ENCODE measurements at places on chromosomes 12 and 14.

DNA sequence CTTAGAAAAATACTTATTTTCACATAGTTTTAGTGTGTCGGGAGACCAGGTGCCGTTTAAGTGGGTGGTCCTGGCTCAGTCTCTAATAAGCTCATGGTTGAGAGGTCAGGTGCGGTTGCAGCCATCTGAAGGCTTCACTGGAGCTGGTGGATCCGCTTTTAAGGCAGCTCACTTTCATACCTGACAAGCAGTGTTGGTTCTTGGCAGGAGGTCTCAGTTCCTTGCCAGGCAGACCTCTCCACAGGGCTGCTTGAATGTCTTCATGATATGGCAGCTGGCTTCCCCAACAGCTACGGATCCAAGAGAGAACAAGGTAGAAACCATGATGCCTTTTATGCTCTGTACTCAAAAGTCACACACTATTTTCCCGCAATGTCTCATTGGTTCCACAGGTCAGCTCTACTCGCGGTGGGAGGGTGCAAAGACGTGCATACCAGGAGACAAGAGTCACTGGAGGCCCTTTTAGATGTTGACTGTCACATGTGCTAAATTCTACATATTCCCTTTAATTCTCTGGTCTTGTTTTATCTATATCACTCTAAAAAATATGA lies 8.0 kb upstream of the ZDHHC17 start:
- no peak for DNase-seq

- no peak for DNase-seq
These were observed 9.2 kb downstream of the KRT1 start for GRCh38 chr12:52670961-52671360.

DNA sequence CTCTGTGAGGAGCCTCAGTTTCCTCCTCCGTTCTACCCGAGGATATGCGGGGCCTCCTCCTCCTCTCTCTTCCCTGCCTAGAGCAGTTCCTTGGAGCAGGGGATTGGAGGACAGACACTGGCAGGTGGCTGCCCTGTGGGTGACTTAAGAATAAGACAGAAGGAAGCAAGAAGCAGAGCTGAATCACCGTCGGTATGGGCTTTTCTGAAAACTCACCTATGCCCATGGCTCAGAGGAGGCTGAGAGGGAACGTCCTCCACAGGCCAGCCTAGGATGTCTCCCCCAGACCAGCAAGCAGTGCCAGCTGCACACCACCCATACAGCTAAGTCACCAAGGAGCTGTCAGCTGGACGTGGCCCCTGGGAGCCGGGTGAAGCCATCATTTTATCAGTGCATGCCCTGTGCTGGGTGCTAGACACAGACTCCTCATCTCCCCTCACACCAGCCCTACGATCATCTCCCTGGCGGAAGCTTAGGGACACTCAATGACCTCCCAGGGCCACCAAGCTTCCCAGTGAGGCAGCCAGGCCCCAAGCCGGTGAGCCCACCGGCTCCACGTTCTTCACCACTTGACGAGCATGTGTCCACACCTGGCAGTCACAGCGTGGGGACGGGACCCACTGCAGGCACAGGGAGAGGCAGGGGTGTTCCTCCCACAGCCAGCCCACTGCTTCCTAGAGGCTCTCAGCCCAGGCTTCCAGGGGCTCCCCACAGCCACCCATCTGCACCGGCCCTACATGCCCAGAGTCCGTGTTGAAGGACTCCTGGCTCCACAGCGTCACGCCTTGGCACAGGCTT lies 21.4 kb downstream of the ITPK1 start:
- no peak for DNase-seq

DNA sequence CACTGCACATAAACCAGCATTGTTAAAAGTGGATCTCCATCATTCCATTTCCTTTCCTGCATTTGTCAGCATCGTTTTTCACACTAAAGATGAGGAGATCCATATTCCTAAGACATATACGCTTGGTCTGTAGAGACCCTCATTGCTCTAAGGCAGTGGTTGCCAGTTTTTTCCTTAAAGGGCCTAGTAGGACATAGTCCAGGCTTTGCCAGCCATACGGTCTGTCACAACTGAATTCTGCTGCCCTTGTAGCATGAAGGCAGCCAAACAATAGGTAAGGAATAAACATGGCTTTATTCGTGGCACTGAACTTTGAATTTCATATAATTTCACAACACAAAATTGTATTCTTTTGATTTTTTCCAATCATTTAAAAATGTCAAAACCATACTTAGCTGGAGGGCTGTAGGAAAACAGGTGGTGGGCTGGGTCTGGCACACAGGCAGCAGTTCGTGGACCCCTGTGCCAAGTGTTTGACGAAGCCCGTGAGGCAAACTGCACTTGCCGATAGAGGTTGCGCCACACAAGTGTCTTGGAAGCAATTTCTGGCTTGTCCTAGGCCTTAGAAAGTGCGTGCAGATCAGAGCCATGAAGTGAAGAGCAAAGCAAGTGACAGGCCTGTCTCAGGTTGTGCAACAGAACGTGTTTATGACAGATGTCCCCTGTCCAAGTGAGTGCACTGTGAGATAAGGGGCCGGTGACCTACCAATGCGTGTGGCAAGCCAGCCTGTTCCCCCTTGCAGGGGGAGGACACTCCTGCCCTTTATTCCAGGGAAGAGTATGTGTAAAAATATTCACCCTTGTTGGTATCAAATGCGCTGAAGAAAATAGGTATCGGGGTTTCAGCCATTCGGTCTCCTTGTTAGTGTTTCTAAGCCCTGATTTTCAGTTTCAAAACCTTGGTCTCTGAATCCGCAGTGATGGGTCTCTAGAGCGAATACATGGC lies 916 bp upstream of the CHPT1 start:
- peak; percentile 13 for DNase-seq

DNA sequence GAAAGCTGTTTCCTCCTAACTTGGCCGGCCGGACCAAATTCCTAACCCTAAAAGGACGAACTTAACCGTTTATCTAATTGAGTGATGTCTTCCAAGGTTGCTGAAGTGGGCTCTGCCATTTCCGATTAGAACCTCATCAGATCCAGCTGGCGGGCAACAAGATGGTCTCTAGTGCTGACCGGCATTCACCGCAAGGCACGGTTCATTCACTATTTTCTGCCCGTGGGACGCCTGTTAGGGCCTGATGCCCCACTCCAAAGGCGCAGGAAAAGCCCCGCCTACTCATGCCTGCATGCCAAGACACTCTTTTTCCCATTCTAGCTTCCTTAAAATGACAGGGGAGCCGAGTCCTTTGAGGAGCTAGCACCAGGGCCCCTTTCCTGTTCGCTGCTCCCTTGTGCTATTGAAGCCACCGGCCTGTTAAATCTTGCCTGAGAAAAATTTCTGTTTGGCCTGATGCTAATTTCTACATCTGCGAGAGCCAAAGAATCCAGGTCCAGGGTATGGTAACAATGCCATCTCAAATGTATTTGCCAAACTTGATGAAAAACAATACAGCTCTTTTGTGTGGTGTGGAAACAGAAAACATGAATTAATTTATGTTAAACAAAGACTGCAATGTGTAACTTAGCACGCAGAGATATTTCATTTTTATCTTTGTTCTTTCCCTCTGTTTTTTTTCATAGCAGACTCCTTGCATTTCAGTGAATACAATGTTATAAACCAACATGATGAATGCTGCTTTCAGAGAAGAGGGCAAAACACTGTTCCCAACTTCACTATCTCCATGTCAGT lies 1071.2 kb upstream of the USP15 start:
- DNase-seq = no peak

DNA sequence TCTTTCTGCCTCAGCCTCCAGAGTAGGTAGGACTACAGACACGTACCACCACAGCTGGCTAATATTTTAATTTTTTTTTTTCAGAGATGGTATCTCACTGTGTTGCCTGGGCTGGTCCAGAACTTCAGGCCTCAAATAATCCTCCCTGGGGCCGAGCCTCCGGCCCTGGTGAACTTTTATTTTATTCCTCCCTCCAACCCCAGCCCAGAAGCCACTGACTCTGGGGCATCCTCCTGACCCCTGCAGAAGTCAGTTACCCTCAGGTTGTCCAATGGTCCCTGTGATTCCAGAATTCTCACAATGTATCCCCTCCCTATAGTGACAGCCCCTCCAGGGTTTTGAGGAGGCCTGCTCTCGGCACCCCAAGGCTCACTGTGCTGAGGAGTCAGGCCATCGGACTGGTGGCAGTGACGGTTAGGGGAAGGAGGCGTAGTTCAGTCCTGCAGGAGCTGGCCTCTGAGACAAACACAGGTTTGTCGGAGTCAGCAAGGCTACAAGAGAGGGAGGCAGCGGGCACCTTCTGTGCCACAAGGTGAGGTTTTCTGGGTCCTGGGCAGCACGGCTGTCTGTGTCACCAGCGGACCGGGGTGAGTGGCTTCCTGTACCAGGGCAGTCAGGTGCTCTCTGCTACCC lies 19.4 kb upstream of the FIGNL2 start:
- DNase-seq = no peak

DNA sequence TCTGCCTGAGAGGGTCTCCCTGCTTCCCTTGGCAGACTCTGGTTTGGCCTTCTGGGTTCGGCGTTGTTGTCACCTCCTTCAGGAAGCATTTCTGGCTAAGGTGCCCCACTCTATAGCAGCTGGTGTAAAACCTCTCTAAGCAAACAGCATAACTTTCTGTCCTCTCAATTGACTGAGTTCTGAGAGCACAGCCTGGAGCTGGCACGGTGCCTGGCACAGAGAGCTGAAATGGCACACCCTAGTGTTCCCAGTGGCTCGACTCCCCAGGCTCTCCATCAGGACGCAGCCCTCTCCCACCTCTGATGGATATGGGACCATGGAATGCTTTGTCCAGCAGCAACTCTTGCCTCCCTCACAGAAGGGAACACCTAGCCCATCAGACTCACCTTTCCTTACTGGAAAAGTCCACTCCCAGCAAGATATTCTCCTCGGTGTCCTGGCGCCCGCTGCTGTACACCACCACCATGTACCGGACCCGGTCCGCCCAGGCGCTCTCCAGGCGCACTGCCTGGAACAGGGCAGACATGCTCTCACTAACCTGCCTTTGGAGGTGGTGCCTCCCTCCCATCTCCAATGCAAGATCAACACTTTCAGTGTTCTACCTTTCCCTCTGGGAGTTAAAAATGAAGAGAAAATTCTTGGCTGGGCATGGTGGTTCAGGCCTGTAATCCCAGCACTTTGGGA lies 40.6 kb downstream of the SSH1 start:
- no peak for DNase-seq

GRCh38 chr14:29788093-29788492 lies 139.6 kb downstream of the PRKD1 start:
- DNase-seq = no peak

- no peak for DNase-seq
These were observed 523 bp upstream of the SLC6A15 start for GRCh38 chr12:84913129-84913515.

DNA sequence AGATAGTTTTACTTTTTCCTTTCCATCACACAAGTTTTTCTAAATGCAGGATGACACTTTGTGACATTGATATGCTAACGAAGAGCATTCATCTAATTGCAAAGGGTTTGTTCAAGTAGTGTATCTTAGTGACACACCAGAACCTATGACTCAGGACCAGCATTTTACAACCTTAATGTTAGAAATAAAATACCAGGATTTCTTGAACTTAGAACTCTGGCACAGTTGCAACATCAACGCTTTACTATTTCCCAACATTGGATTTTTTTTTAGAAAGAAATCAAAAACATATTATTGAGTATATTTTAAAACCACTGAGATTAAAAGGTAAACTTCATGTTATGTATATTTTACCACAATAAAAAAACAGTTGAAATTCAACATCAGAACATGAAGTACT lies 17.9 kb upstream of the PLEKHG6 start:
- no peak for DNase-seq

DNA sequence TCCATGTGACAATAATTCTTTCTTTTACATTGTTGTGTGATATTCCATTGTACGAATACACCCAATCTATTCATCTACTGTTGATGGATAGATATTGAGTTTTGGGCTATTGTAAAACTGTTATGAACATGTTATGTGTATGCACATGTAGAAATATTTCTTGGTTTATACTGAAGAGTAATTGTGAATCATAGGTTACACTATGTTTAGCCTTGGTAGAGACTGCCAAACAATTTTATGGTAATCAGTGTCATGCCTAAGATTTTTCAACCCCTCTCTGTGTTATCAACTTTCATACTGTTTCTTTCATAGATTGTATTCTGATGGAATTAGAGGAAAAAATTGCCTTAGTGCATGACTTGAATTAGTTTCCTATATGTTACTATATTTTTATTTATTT lies 39.5 kb downstream of the FRMD6 start:
- no peak for DNase-seq

- DNase-seq = no peak
These were observed 597 bp downstream of the SOAT2 start for GRCh38 chr12:53103860-53104305.

DNA sequence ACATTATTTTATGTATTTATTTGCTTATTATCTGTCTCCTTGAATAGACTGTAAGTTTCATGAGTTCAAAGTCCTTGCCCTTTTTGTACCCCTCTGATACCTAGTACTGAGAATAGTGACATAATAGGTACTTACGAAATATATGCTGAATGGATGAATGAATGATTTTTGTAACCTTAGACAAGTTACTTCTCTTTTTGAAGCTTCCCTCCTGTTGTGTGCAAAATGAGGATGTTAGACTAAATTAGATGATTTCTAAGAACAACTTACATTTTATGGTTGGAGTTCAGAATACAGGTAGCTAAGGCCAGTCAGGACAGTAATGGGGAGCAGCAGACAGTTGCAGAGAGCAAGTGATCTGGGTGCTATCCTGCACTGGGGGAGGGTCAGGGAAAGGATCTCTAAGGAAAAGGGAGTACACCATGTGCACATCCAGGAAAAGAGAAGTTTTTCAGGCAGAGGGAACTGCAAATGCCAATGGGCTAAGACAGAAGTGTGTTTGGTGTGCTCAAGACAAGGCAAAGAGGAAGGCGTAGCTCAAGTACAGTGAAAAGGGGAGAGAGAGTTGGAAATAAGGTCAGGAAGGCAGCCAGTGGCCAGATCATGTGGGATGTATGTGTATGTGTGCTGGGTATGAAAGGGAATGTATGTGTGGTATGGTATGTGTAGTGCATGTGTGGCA lies 59.4 kb upstream of the AMIGO2 start:
- no peak for DNase-seq

DNA sequence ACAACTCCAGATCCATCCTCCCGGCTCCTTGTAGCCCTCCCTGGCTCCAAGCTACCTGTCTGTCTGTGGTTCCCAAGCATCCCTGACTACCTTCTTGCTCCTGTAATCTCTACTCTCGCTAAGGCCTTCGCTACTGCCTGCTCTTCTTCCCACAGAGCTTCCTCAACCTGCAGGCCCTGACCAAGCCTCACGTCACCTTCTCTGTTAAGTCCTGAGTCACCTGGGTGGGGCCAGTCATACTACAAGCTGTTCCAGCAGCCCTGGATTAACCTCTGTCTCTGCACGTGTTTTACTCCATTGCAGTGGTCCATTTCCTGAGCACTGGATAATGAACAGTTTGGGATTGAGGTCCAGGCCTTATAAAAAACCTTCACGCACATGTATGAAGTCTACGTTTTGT lies 770.7 kb downstream of the BCL11B start:
- no peak for DNase-seq

DNA sequence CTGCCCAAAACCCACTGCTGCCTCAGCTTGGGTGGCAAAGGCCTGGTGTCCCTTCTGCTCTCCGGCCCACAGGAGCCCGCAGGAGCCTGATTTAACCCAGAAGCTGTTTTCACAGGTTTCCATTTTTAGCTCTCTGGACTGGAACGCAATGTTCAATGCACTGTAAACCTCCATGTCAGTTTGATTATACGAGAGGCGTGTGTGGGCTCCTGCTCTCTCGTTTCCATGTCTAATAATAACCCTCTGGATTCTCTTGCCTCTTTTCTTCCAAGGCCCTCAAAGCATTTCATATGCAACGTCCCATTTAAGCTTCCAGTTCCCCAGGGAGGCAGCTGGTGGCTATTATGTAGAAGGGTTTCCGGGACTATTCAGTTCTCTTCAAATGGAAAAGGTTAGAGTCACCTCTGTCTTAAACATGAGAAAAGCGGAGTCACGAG lies 161.1 kb downstream of the SUDS3 start:
- DNase-seq = no peak

Data from stimulated activated naive CD8-positive, alpha-beta T cell treated with anti-CD3 and anti-CD28 coated beads, Interleukin-15, Interleukin-2, amounts not matched to agents 100 U/mL and 50 U/mL, for 24 hours (primary cell).